ENCODE measurements at places on chromosomes 16 and 17. TPM values are rescaled to one million over a fixed set of nuclear protein-coding genes. Genes with fewer than 3 reads are reported as not detected.

- peaks cover 55% of the 10 kb centered on the region for H3K4me1 ChIP-seq
- peaks cover 17% of the 10 kb centered on the region for H3K36me3 ChIP-seq
- peak within 1 kb of the TSS; percentile 98 for H3K4me3 ChIP-seq
- H3K27ac ChIP-seq = peak within 1 kb of the TSS; percentile 91
These were observed at the start of gene PSMB3 for GRCh38 chr17:38752308-38753070. TSS of gene PSMB3 (plus strand) at chr17:38752741. CDS start at chr17:38752827, 86 bp downstream.

The SLC12A3 gene
- not detected for polyA plus RNA-seq

DNA sequence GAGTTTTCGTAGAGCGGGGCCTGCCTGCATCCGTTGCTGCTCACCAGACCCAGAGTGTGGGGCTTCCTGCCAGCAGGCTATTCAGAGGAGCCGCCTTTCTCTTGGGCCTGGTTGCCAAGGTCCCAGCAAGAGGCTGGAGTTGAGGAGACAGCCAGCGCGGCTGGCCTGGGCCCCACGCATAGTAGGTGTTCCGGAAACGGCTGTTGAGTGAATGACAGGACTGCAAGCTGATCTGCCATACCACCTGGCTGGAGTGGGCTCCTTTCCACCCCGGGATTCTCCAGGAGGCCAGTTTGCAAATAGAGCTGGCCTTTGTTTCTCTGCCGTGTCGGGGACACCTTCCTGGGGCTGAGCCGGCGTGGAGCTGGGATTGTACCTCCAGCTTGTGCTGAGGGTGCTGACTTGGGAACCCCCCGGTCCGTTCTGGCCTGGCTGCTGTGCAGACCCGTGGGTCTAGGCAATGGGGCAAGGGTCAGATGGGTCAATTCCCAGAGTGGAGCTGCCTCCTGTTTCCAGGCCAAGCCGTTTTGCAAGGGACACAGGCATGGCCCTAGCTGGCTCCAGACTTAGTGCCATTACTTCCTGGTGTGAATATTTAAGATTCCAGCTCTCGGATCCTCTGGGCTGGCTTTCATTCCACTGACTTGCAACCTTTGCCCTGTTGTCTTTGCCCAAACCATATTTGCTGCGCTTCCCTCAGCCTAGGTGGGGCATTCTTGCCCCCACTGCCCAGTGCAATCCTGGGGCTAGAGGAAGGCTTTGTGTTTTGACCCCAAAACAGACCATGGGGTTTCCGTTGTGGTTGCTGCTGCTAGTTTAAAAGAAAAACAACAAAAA lies 68.8 kb downstream of the CMIP start:
- peak overlapping the region; percentile 25 for H3K27ac ChIP-seq
- H3K27me3 ChIP-seq = no peaks in the 10 kb centered on the region
- H3K36me3 ChIP-seq = no peaks in the 10 kb centered on the region
- H3K4me1 ChIP-seq = peaks cover 16% of the 10 kb centered on the region
- DNase-seq = no peak
- no peak overlapping the region for H3K4me3 ChIP-seq

The BCAS3 gene
- 35.3 TPM for polyA plus RNA-seq

- H3K36me3 ChIP-seq = peaks cover 25% of the 10 kb centered on the region
- peak overlapping the region; percentile 70 for H3K27ac ChIP-seq
- H3K4me3 ChIP-seq = peak overlapping the region; percentile 67
- peaks cover 49% of the 10 kb centered on the region for H3K4me1 ChIP-seq
- no peaks in the 10 kb centered on the region for H3K27me3 ChIP-seq
These were observed 997 bp downstream of the ACADVL start for GRCh38 chr17:7220593-7221277.

DNA sequence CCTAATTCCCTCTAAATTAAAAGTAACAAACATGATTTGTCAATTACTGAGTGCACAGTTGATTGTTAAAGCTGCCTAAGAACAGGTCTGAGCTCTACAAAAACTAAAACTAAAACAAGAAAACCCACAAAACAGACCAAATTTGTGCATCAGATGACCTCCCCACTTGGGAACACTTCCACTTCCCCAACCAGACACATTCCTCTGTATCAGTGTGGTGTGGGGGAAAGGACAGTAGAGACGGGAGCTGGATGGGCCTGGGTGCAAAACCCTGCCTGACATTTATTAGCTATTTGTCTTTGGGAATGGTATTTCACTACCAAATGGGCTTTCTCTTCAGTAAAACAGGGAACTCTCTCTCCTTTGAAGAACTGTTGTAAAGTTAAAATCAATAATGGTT lies 29.8 kb downstream of the STAT3 start:
- no peaks in the 10 kb centered on the region for H3K27me3 ChIP-seq
- DNase-seq = no peak
- H3K4me1 ChIP-seq = peaks cover 29% of the 10 kb centered on the region
- H3K36me3 ChIP-seq = peaks cover 5% of the 10 kb centered on the region
- H3K27ac ChIP-seq = no peak overlapping the region

DNA sequence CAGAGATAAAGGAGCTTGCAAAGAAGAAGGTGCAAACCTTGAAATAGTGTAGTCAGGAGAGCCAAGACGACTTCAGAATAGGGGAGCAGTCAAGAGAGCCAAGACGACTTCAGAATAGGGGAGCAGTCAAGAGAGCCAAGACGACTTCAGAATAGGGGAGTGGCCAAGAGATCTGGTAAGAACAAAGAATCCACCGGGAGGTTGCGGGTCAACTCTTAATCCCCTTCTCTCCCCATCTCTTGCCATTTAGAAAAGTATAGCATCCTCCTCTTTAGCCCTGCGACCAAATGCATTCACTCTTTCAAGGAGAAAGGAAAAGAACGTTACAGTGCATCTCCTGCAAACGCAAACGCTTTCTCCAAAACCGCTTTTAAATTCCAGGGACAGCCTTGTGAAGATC lies 713 bp downstream of the KNOP1 start:
- no peaks in the 10 kb centered on the region for H3K27me3 ChIP-seq
- no peak for DNase-seq
- peak overlapping the region; percentile 93 for H3K4me3 ChIP-seq
- H3K27ac ChIP-seq = peak overlapping the region; percentile 49

DNA sequence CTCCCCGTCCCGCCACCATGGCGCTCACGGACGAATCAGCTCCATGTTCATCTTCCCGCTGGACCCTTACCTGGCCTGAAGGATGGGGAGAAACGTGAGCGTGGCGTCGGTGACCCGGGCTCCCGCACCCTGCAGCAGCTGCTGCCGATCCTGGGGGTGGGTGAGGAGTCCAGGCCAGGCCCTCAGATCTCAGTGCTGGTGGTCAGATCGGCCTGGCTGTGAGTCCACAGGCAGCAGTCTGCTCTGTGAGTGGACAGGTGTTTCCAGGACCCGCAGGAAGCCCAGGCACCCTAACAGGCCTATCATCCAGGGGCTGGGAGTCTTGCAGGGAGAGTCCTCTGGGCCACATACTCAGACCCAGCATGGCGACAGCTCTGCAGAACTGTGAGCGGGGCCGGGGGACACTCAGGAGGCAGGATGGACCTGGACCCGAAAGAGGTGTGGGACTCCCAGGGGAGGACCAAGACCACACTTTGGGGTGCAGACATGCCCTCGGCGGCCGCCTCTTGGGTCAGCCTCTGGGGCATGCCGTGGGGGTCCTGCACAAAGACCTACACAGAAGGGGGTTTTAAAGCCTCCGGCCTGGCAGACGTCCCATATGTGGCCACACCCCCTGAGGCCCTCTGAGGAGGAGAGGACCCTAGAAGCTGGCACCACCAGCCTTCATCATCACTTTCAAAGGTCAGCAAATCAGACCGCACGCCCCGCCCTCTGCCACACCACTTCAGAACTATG lies 27.2 kb upstream of the ZNF469 start:
- DNase-seq = no peak
- no peak overlapping the region for H3K4me3 ChIP-seq
- no peak overlapping the region for H3K27ac ChIP-seq

DNA sequence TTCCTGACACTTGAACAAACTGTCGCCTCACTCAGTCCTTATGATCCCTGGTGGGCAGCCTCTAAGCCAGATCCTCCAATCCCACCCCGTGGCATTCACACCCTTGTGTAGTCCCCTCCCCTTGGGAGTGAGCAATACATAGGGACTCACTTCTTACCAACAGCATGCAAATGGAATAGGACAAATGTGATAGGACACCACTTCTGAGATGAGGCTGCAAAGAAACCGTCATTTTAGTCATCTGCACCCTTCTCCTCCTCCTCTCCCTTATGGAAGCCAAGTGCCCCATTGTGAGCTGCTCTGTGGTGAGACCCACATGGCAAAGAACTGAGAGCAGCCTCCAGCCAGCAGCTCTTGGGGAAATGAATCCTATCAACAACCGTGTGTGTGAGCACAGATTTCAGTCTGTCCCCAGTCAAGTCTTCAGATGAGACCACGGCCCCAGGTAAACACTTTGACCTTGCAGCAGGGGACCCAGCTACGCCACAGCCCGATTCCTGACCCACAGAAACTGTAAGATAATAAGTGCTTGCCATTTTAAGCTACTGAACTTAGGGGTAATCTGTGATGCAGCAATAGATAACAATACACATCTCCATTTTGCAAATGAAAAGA lies 46.9 kb downstream of the ZFHX3 start:
- H3K27me3 ChIP-seq = no peaks in the 10 kb centered on the region
- H3K4me3 ChIP-seq = no peak overlapping the region
- DNase-seq = no peak
- H3K4me1 ChIP-seq = no peaks in the 10 kb centered on the region
- no peaks in the 10 kb centered on the region for H3K36me3 ChIP-seq

DNA sequence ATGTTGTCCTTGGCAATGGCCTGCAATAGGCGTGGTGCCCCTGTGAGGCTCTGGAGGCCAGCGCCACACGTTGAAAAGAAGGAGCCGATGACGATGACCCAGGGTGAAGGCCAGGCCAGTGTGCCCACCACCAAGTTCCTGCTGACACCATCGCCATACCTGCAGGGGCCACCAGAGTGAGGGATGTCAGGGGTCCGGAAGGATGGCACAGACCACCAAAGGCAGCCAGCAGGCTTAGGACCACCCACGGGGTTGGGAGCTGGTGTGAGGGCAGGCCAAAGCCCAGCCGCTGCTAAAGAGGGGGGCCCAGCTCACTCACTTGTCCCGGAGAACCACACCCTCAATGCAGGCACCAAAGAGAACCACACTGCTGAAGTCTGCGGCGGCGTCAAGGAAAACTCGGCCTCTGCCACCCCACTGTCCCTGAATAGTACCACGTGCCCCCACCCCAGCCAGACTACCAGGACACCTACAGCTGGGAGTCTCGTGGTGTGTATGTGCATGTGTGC lies 6.5 kb upstream of the LCAT start:
- no peaks in the 10 kb centered on the region for H3K4me1 ChIP-seq
- peaks cover 10% of the 10 kb centered on the region for H3K36me3 ChIP-seq
- H3K4me3 ChIP-seq = no peak overlapping the region
- no peak overlapping the region for H3K27ac ChIP-seq
- H3K27me3 ChIP-seq = no peaks in the 10 kb centered on the region

DNA sequence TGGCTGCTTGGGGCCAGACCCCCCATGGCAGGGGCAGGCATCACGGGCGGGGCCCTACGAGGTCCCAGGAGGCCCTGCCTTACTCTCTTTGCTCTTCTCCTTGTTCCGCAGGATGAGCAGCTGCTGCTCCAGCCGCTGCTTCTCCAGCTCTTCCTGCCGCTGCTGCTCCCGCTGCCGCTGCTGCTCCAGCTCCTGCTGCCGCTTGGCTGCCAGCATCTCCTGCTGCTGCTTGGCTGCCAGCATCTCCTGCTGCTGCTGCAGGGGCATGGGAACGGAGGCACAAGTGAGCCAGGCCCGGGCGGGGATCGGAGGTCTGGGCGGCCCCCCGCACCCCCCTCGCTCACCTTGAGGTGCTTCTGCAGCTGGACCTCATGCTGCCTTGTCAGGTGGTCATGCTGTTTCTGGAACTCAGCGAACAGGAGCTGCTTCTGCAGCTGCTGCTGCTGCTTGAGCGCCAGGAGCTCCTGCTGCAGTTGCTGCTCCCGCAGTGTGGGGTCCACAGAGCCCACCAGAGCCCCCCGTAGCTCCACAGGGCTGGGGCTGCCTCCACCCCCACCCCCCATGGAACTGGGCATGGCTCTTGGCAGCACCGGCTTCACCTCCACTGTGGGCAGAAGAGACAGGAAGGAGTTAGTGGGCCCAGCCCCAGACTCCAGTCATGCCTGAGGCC lies 22.8 kb downstream of the G6PC3 start:
- H3K4me3 ChIP-seq = no peak overlapping the region
- peaks cover 8% of the 10 kb centered on the region for H3K4me1 ChIP-seq
- H3K27me3 ChIP-seq = no peaks in the 10 kb centered on the region
- H3K27ac ChIP-seq = no peak overlapping the region
- no peak for DNase-seq
- no peaks in the 10 kb centered on the region for H3K36me3 ChIP-seq

GRCh38 chr17:76714822-76715495 lies 4.2 kb upstream of the MXRA7 start:
- H3K4me1 ChIP-seq = peaks cover 37% of the 10 kb centered on the region
- no peaks in the 10 kb centered on the region for H3K27me3 ChIP-seq
- peaks cover 30% of the 10 kb centered on the region for H3K36me3 ChIP-seq
- peak; percentile 67 for DNase-seq
- no peak overlapping the region for H3K4me3 ChIP-seq

- no peaks in the 10 kb centered on the region for H3K36me3 ChIP-seq
- no peak for DNase-seq
- no peak overlapping the region for H3K4me3 ChIP-seq
- H3K27ac ChIP-seq = no peak overlapping the region
These were observed 33.2 kb downstream of the RBFOX3 start for GRCh38 chr17:79577485-79578187.

DNA sequence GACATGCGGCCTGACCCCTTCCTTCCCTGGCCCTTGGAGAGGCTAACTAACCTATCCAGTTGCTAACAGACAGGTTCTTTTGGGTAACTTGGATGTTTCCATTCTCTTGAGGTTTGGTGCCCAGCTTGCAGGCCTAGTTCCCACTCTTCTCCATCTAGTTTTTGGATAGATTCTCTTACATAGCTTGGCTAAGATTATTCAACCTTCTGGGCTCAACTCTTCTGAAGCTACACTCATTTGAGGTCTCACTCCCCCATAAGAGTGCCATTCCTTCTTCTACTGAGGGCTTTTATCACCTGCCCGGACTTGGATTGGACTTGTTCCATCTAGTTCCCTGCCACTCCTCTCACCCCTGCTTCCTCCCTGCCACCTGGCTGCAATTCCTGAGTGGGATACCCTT lies 44.1 kb upstream of the MARCHF10 start:
- H3K36me3 ChIP-seq = no peaks in the 10 kb centered on the region
- DNase-seq = no peak
- H3K4me3 ChIP-seq = no peak overlapping the region
- H3K27ac ChIP-seq = no peak overlapping the region
- no peaks in the 10 kb centered on the region for H3K4me1 ChIP-seq
- no peaks in the 10 kb centered on the region for H3K27me3 ChIP-seq

The SPATA32 gene
- 0.33 TPM for polyA plus RNA-seq

GRCh38 chr17:77373299-77374169 lies 232.8 kb downstream of the SEC14L1 start:
- H3K4me1 ChIP-seq = peaks cover 79% of the 10 kb centered on the region
- no peaks in the 10 kb centered on the region for H3K27me3 ChIP-seq
- H3K27ac ChIP-seq = peak overlapping the region; percentile 82
- H3K36me3 ChIP-seq = no peaks in the 10 kb centered on the region
- DNase-seq = peak; percentile 23

The SHISA9 gene
- polyA plus RNA-seq = not detected
